ENCODE measurements at places on chromosomes 16 and 17. TPM values are rescaled to one million over a fixed set of nuclear protein-coding genes. Genes with fewer than 3 reads are reported as not detected.

GRCh38 chr16:83568345-83568744 is 239.4 kb upstream of the HSBP1 start:
- no peak for DNase-seq

GRCh38 chr16:54576785-54577184 is 290.2 kb upstream of the IRX3 start:
- DNase-seq = no peak

DNA sequence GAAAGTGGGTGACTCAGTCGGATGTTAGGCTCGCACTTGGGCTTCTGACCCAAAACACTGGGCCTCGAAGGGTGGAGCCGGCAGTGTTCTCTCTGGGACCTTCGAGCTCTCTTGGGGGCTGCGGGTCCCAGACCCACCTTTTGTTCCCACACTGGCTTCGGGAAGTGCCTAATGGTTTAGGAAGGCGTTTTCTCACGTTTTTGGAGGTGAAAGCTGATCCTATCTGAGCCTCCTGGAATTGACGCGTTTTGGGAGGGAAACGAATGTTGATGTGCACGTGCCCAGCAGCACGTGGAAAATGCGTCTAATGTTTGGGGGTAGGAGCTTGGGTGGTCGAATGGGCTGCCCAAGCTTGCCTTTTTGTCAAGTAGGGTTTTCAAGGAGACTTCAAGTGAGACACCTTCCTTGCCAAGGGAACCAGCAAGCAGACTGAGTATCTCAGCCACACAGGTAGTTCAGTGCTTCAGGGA is 666 bp downstream of the HGS start:
- no peak for DNase-seq

DNA sequence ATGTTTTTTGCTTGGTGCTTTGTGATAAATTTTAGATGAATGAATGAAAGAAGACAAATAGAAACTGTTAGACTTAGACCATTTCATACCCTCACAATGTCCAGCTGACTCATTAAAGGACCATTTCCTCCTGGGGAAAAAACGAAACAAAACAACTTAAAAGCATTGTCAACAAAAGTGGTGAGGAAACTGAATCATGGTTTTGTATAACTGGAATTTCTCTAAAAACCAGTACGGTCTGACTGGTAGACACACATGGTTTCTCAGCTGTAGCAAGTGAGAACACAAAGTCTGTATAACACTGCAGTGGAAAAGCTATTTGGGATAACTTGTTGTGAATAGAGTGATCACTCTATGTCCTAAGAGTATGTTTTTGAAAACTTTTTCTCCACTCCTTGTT is 5.3 kb upstream of the DDX52 start:
- DNase-seq = peak; percentile 96

DNA sequence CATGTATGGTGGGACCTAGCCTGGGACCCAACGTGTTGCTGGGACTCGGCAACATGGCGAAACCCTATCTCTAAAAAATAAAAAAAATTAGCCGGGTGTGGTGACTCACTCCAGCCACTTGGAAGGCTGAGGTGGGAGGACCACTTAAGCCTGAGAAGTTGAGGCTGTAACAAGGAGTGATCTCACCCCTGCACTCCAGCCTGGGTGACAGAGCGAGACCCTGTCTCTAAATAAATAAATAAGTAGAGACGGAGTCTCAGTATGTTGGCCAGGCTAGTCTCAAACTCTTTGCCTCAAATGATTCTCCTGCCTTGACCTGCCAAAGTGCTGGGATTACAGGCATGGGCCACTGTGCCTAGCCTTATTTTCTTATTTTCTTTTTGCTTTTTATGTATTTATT is 10.1 kb upstream of the CNP start:
- no peak for DNase-seq

DNA sequence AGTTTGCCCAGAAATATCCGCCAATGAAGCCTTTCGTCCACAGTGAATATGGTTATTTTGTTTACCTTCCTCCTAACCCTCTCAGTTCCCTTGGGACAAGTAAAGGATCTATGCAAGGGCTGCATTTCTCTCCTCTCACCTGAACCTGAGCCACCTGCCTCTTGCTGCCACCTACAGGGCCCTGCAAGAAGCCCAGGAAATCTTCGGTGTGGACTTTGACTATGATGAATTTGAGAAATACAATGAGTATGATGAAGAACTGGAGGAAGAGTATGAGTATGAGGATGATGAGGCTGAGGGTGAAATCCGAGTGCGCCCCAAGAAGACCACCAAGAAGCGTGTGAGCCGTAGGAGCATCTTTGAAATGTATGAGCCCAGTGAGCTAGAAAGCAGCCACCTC is 14.0 kb downstream of the SUPT6H start:
- DNase-seq = no peak

DNA sequence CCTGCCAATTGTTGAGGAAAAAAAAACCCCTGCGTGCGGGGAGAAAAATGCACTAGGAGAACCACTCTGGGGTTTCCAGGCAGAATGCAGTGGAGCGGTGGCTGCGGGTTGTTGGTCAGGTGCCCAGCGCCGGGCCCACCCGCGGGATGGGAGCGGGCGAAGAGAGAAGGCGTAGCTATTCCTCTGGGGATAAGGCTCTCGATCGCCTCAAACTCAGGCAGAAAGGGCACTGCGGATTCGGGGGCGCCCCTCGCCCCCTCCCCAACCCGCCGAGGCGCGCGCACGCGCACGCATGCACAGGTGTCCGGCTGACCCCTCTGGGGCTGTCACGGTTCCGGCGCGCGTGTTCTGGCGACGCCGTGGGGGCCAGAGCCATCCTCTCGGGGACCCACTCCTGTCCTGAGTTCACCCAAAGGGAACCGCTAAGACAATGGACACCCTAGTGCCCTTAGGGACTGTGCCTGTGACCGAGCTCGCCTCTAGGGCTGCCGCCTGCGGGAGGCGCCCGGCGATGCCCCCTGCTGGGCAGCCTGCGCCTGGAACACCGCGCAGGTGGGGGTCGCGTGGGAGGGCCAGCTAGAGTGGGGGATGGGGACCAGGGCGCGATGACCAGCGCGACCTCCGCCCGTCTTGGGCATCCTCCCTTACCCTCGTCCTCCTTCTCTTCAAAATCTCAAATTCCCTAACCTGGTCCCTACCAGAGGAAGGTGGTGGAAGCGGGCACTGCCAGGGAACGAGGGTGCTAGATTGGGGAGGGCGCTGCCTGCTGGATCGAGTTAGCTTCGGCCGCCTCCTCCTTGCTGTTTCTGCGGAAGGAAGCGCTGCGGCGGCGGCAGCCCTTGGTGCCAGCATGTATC is 14.4 kb upstream of the CBX8 start:
- DNase-seq = no peak

- DNase-seq = no peak
These were observed 16.8 kb downstream of the LGALS9 start for GRCh38 chr17:27647765-27648164.

Gene GCGR
- not detected for total RNA-seq

Gene CCDC78
- 1.9 TPM for total RNA-seq

Gene DRC7
- total RNA-seq = not detected

Gene SCGB1C2
- total RNA-seq = not detected

Gene SGF29
- 18.7 TPM for total RNA-seq

Gene FTSJ3
- total RNA-seq = 71.7 TPM

Gene CX3CL1
- total RNA-seq = 6.4 TPM

Gene BRIP1
- 12.6 TPM for total RNA-seq

Gene KRTAP1-1
- total RNA-seq = not detected

Gene CD300LB
- total RNA-seq = not detected

All from epithelial cell of proximal tubule (primary cell).